Endothelial cell (in vitro differentiated cells): ENCODE measurements at places on chromosomes 16 and 17. TPM values are rescaled to one million over a fixed set of nuclear protein-coding genes. Genes with fewer than 3 reads are reported as not detected.

GRCh38 chr16:4937782-4938682 lies 1.1 kb upstream of the PPL start:
- no peaks in the 10 kb centered on the region for H3K36me3 ChIP-seq
- peaks cover 14% of the 10 kb centered on the region for H3K27me3 ChIP-seq
- peak overlapping the region; percentile 54 for H3K4me3 ChIP-seq

DNA sequence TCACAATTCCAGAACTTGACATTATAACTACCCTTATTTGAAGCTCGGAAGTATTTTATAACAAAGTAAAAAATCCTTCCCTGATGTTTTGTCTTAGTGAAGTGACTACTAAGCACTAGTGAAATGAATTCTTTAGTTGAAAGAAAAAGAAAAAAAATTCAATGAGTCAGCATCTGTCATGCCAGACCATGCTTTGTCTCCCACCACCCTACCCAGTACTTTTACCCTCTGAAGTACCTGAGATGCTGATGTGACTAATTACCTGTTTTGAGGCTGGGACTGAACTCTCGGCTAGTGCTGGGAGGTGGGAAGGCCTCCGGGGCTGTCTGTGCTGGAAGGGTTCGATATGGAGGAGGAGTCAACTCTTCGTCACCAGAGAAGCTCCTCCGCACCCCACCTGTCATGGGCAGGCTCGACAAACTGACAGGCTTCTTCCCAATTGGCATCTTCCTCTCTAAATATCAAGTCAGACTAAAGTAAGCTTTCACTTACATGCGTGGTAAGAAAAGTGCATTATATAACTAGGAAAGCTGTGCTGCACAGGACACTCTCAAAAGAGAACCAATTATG lies 19.6 kb downstream of the NME2 start:
- H3K4me3 ChIP-seq, result no peak overlapping the region
- no peak overlapping the region for H3K27ac ChIP-seq
- H3K4me1 ChIP-seq, result peaks cover 8% of the 10 kb centered on the region
- no peaks in the 10 kb centered on the region for H3K27me3 ChIP-seq

DNA sequence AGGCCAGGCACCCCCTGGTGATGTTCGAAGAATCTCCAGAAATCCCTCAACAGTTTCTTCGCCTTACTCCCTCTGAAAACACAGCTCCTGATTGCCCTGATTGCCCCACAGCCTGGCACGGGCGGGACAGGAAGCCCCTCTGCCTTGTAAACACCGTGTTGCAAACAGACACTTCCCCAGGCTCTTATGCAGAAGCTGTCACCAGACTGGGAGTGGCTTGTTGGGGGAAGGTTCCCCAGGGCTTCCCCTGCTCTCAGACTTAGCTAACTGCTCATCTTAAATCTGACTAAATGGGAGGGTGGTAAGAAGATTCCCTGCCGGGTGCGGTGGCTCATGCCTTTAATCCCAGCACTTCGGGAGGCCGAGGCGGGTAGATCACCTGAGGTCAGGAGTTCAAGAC lies 11.2 kb downstream of the PIK3R5 start:
- H3K4me3 ChIP-seq, result no peak overlapping the region
- no peaks in the 10 kb centered on the region for H3K36me3 ChIP-seq
- DNase-seq, result no peak
- no peak overlapping the region for H3K27ac ChIP-seq

GRCh38 chr17:81977211-81977808 lies at the start of gene ASPSCR1:
Gene ASPSCR1, plus strand, starts transcription at chr17:81977629. Its CDS starts 18 bp downstream, at chr17:81977647.
- H3K27ac ChIP-seq, result peak within 1 kb of the TSS; percentile 88
- H3K27me3 ChIP-seq, result peaks cover 9% of the 10 kb centered on the region
- peak; percentile 93 for DNase-seq
- no peaks in the 10 kb centered on the region for H3K4me1 ChIP-seq
- no peaks in the 10 kb centered on the region for H3K36me3 ChIP-seq

GRCh38 chr16:22317001-22317530 lies 19.9 kb downstream of the POLR3E start:
- peak overlapping the region; percentile 44 for H3K27ac ChIP-seq
- no peak for DNase-seq
- H3K4me1 ChIP-seq, result no peaks in the 10 kb centered on the region
- peaks cover 27% of the 10 kb centered on the region for H3K36me3 ChIP-seq

DNA sequence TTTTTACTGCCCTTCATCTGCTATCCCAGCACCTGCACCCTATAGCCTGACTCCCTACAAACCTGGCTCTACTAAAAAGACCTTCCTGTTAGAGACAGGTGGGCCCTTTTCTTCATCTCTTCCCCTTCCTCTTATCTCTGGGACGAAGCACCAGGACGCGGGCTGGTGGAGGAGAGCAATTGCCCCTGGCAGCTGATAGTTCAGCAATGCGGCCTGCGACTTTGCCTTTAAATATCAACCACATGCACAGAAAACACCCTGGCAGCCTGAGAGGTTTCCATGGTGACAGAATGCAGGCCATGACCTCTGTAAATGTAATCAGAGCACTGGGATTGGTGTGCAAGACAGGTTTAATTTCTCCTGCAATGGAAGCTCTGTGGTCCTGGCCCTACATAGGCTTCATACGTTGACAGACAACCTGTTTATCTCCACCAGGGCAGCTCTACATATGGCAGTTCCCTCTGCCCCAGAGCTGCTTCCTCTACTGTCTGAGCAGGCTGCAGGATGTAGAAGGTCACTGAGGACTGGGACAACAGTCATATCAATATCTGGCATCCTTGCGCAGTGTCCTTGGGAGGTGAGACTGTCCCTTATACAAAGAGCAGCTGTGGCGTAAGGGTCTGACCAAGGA lies 10.0 kb upstream of the SKAP1 start:
- H3K27me3 ChIP-seq, result no peaks in the 10 kb centered on the region
- no peak for DNase-seq
- H3K36me3 ChIP-seq, result no peaks in the 10 kb centered on the region
- H3K27ac ChIP-seq, result peak overlapping the region; percentile 72
- H3K4me1 ChIP-seq, result peaks cover 57% of the 10 kb centered on the region
- H3K4me3 ChIP-seq, result no peak overlapping the region

TBC1D26 gene
- 2.4 TPM for total RNA-seq
